Cardiac muscle cell (in vitro differentiated cells and primary cell): ENCODE measurements at places on chromosomes 6 and 20. TPM values are rescaled to one million over a fixed set of nuclear protein-coding genes. Genes with fewer than 3 reads are reported as not detected.

DNA sequence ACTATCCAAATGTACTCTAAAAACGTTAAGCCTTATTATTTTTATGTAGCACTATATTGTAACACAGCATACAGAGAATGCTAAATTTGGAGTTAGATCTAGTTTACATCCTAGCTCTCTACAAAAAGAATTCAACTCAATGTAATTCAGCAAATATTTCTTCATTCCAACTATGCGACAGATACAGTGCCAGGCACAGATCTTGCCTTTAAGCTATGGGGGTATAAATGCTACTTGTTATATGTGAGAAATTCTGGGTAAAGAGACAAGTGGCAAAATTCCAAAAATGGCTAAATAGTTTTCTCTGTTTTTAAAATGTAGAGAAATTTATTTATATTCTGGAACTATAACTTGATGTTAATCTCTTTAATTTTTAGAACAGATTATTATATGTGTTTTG, 63.2 kb downstream of the SEL1L2 start:
- H3K27ac ChIP-seq, result no peak overlapping the region
- DNase-seq, result no peak
- H3K36me3 ChIP-seq, result no peaks in the 10 kb centered on the region
- H3K4me1 ChIP-seq, result no peaks in the 10 kb centered on the region
- H3K4me3 ChIP-seq, result no peak overlapping the region
- H3K27me3 ChIP-seq, result no peaks in the 10 kb centered on the region

GRCh38 chr6:142880201-142880600, 64.8 kb downstream of the HIVEP2 start:
- no peaks in the 10 kb centered on the region for H3K27me3 ChIP-seq
- no peak for DNase-seq
- no peak overlapping the region for H3K27ac ChIP-seq
- peaks cover 28% of the 10 kb centered on the region for H3K4me1 ChIP-seq
- H3K36me3 ChIP-seq, result no peaks in the 10 kb centered on the region

- no peaks in the 10 kb centered on the region for H3K4me1 ChIP-seq
- no peak overlapping the region for H3K27ac ChIP-seq
- H3K4me3 ChIP-seq, result no peak overlapping the region
- no peaks in the 10 kb centered on the region for H3K27me3 ChIP-seq
- peaks cover 3% of the 10 kb centered on the region for H3K36me3 ChIP-seq
These were observed 70.2 kb downstream of the CEP57L1 start for GRCh38 chr6:109165392-109165974.

Gene PPP1R3G
- total RNA-seq, result 6.1 and 7.6 TPM in 2 replicates

Gene RAB5IF
- 88.0 and 123 TPM in 2 replicates for total RNA-seq

GRCh38 chr6:4941782-4942672, 61.8 kb downstream of the RPP40 start:
- H3K27ac ChIP-seq, result peak overlapping the region; percentile 38
- H3K4me1 ChIP-seq, result peaks cover 21% of the 10 kb centered on the region
- H3K27me3 ChIP-seq, result no peaks in the 10 kb centered on the region
- H3K36me3 ChIP-seq, result peaks cover 5% of the 10 kb centered on the region

Gene C20orf141
- total RNA-seq, result not detected in 2 replicates

DNA sequence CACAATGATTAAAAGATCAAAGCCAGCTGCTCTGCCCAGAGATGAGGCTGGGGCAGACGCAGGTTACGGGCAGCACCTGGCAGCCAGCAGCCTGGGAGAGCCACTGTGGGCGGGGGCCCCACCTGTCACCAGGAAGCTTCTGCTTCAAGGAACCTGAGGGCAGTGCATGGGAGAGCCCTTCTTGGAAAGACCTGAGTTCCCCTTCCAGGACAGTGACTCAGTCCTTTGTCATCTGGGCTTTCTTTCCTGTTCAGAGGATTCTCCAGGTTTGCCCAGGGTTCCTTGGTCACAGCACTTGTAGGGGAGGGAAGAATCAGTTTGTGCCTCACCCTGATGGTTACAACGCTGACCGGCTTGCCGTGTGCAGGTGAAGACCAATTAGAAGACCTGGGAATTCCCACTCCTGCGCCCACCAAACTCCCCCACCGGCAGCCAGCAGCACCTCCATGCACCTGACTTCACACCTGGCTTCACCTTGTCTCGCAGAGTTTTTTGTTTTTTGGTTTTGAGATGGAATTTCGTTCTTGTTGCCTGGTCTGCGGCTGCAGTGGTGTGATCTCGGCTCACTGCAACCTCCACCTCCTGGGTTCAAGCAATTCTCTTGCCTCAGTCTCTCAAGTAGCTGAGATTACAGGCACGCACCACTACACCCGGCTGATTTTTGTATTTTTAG, 2.0 kb downstream of the ZBP1 start:
- H3K36me3 ChIP-seq, result no peaks in the 10 kb centered on the region
- H3K27ac ChIP-seq, result no peak overlapping the region
- DNase-seq, result no peak
- peaks cover 11% of the 10 kb centered on the region for H3K27me3 ChIP-seq

Gene CST5
- not detected in 2 replicates for total RNA-seq

GRCh38 chr6:26029857-26030653, 57.2 kb upstream of the HFE start:
- peaks cover 23% of the 10 kb centered on the region for H3K4me1 ChIP-seq
- H3K27ac ChIP-seq, result peak overlapping the region; percentile 86

DNA sequence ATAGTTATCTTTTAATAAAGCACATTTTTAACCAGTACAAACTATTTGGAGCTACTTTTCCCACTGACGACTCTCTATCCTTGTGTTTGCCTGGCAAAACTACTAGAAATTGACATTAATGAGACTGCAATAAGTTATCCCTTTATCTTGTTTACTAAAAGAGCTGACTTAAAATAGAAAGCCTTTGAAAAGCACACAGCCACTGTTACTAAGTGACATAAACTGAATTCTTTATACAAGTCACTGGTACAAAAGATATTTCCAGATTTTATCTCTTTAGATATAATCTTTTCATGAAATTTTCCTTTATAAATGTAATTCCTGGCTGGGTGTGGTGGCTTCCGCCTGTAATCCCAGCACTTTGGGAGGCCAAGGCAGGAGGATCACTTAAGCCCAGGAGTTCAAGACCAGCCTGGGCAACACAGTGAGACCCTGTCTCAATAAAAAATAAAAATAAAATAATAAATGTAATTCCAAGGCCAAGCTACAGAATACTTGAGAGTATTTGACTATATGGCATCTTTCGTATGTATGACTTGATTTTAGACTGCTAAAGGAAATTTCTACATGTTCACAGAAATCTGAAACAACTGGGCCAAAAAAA, 9.5 kb downstream of the MBOAT1 start:
- no peaks in the 10 kb centered on the region for H3K27me3 ChIP-seq
- DNase-seq, result no peak
- no peak overlapping the region for H3K4me3 ChIP-seq
- H3K27ac ChIP-seq, result no peak overlapping the region

Gene BRD2
- 167 and 232 TPM in 2 replicates for total RNA-seq

GRCh38 chr20:59333260-59333845, 32.9 kb downstream of the EDN3 start:
- DNase-seq, result no peak
- H3K36me3 ChIP-seq, result no peaks in the 10 kb centered on the region
- H3K27ac ChIP-seq, result no peak overlapping the region
- peaks cover 94% of the 10 kb centered on the region for H3K27me3 ChIP-seq

Gene CLPSL2
- not detected in 2 replicates for total RNA-seq

Gene LHFPL5
- not detected in 2 replicates for total RNA-seq

- no peaks in the 10 kb centered on the region for H3K4me1 ChIP-seq
- DNase-seq, result peak; percentile 35
- H3K27ac ChIP-seq, result no peak overlapping the region
- no peak overlapping the region for H3K4me3 ChIP-seq
- H3K27me3 ChIP-seq, result no peaks in the 10 kb centered on the region
These were observed 624.1 kb upstream of the CDH4 start for GRCh38 chr20:60627751-60628565.

GRCh38 chr6:12369355-12369754, 79.2 kb downstream of the EDN1 start:
- H3K36me3 ChIP-seq, result no peaks in the 10 kb centered on the region
- DNase-seq, result no peak
- H3K27me3 ChIP-seq, result no peaks in the 10 kb centered on the region
- H3K4me1 ChIP-seq, result no peaks in the 10 kb centered on the region
- no peak overlapping the region for H3K27ac ChIP-seq

- no peak for DNase-seq
- H3K27me3 ChIP-seq, result no peaks in the 10 kb centered on the region
- H3K36me3 ChIP-seq, result no peaks in the 10 kb centered on the region
These were observed 6.1 kb downstream of the PTGIS start for GRCh38 chr20:49561806-49562205.
